ENCODE measurements at places on chromosomes 2 and 18.
A peak's percentile ranks its signal among the peaks of the same experiment; 100 is the strongest.

GRCh38 chr18:11859282-11859830 lies 8.1 kb downstream of the CHMP1B start:
- no peak for DNase-seq

DNA sequence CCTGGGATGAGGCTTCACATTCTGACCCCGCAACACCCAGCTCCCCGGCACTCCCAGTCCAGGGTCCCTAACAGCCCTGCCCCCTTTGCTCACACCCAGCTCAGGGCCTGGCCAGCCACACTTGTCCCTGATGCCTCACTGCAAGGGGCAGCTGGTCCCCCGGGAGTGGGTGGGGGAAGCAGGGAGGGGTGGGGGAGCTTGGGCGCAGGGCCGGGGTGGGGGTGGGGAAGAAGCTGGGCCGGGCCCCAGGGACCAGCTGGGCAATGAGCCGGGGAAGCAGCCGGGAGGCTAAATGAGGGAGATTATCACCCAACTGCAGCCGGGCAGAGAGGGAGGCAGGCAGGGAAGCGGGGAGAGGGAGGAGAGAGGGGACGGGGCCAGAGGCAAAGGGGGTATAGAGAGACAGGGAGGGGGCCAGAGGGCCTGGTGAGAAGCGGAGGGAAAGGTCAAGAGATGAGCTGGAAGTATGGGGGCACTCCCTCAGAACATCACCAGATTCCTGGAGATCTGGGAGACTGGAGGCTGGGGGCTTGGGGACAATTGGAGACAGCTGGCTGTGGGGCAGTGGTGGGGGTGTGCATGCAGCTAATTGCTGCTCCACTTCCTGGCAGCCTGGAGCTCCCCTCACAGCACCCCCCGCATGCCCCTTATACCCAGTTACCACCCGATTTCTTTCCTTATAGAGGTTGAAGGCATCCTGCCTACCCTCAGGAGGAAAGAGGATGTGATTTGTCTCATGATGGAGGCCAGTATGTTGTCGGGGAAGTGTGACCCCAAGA lies 2.5 kb upstream of the ASIC4 start:
- DNase-seq: no peak

- DNase-seq: no peak
Observed at GRCh38 chr2:221120643-221121042, 451.5 kb downstream of the EPHA4 start.

- no peak for DNase-seq
Observed at GRCh38 chr2:129015397-129016285, 697.0 kb upstream of the HS6ST1 start.

DNA sequence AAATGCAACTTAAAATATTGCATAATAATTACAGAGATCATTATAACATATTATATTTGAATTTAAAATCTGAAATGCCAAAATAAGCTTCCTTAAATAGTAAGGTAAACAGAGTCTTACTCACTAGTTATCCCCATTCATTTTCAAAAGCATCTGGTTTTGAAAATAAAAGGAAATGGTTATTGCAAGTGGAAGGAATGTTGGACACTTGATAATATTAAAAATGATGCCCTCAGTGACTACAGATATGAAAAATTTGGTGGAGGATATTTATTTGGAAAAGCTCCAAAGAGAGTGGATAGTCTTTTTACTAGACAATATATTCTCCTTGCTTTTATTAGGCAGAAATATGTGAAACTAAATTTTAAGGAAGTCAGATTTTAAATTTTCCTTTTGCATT lies 39.7 kb downstream of the CDH19 start:
- no peak for DNase-seq

GRCh38 chr2:155308367-155309009 lies 610.0 kb downstream of the KCNJ3 start:
- no peak for DNase-seq

GRCh38 chr18:12336887-12337286 lies 28.8 kb downstream of the TUBB6 start:
- no peak for DNase-seq

DNA sequence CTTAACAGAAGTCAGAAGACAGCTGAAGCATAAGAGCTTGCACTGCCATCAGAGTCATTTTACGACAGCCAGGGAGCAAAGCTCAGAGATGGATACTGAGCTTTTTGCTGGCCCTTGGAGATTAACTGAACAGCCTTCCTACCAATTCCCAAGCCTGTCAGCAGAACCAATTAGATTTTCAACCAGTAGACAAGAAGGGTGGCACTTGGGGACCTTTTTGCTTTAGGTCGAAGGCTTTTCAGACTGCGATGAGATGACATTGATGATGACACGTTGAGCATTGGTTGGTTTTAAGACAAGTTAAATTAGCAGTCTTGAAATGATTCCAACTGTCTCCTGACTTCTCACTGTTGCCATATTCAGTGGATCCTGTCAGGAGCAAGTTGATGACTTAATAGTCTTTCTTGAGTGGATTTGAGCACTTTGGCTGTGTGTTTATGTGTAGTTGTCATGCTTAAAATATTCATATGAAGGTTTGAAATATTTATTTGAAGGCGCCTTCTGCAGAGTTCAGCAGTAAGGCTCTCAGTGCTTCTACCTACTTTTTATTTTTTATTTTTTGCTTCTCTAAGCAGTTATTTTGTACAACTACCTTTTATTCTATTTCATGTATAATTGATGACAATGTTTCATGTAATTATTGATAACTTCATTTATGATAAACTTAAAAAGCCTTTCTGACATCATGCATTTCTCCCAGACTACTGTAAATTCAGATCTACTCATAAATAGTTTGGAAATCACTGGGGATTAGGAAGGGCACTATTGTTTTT lies 256.7 kb downstream of the CAMKMT start:
- DNase-seq: no peak

DNA sequence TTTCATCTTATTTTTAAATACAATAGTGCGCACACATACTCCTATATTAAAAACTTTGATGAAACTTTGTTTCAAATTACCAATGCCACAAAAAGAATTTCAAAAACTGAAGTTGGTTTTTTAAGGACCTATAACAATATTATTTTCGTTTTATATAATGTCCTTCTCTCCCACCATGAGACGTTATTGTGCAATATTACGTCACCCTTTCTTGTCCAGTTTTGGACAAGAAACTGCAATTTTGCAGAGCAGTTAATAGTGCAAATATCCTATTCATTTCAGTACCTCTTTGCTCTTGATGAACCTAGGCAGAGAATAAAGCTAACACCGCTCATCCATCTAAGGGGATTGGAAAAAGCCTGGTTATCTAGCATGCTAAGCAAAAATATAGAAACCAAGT lies 9.7 kb upstream of the ZNF516 start:
- DNase-seq: no peak

DNA sequence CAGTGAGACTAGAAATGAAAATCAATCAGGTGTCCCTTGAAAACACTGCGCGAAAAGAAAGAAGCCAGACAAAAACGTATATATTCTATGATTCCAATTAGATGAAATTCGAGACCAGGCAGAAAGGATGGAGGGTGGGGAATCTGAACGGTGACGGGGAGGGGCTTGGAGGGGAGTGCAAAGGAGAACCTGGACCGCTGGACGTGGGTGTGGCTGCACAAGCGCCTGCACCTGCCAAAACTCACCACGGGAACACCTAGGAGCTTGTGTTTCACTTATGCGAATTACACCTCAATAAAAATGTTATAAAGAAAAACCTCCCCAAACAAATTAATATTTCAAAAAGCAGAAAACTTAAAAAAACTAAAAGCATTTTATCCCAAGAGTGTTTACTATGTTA lies 21.9 kb downstream of the THAP4 start:
- no peak for DNase-seq

DNA sequence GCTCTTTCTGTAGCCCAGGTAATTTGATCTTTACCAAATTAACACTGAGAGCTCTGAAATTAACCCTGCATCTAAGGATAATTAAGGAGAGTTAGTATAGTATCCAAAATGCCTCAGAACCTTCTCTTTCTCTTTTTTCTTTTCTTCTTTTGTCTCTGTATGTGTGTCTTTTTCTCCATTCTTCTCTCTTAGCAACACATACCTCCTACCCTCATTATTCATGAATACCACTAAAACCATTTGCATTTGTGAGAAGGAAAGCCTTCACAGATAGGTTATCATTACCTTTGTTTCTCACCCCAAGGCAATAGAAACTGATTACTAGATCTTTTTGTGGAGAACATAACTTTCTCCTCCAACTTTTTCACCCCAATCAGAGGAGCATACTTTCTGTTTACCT lies 376.5 kb upstream of the NXPH2 start:
- no peak for DNase-seq

DNA sequence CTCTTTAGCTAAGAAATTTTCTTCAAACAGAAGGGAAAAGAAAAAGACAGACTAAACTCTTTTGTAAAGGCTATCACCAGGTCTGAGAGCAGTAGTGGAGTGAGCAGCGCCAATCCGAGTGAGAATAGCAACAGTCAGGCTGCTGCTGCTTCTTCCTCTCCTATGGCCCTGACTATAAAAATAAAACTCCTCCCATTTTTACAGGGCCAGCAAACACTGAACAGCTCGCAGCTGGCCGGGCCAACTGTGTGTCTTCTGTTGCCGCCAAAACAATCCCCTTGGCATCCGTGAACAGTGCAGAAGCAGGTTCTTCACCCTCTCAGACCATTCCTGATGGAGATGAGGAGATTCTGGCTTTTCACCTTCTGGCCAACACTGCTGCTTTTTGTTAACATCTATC lies 124.5 kb downstream of the CNTNAP5 start:
- no peak for DNase-seq

GRCh38 chr2:121185571-121186074 lies 99.4 kb downstream of the TFCP2L1 start:
- DNase-seq: no peak

GRCh38 chr2:64380853-64381527 lies 73.0 kb upstream of the LGALSL start:
- DNase-seq: no peak

DNA sequence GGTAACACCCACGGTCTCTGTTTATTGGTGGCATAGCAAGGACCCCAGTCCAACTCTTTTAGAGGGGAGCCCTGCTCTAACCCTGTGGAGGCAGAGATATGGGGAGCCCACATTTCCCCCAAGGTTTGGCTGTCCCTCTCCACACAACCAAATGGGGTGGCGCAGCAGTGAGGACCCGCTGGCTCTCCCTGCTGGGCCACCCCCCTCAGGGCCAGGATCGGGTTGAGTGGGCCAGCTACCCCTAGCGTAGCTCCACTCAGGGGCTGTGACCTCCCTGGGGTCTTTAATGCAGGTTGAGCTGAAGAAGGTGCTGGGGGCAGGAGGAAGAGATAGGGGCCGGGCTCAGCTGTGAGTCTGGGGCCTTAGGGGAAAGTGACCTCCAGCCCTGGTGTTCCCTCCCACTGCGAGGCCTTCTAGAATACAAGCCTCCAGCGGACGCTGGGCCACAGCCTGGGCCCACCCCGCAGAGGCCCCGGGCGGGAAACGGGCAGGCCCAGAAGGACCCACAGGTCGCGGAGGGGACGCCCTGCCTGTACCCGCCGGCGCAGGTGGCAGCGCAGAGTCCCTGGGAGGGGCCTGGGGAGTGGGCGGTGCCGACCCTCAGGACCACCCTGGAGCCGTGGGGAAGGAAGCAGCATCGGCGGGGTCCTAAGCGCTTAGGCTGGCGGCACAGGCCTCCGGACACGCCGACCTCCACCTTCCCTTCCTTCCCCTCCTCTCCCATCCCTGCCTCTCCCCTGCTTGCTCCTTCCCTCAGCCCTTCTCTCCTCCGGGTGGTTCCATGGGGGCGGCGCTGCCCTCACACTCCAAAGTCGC lies 9.6 kb downstream of the CROCC2 start:
- no peak for DNase-seq

- no peak for DNase-seq
Observed at GRCh38 chr2:176099728-176100546, at the start of gene HOXD12. Gene HOXD12, plus strand, starts transcription at chr2:176099795. Its CDS starts 7 bp downstream, at chr2:176099802.

- DNase-seq: no peak
Observed at GRCh38 chr2:152223977-152224376, 48.4 kb upstream of the STAM2 start.

DNA sequence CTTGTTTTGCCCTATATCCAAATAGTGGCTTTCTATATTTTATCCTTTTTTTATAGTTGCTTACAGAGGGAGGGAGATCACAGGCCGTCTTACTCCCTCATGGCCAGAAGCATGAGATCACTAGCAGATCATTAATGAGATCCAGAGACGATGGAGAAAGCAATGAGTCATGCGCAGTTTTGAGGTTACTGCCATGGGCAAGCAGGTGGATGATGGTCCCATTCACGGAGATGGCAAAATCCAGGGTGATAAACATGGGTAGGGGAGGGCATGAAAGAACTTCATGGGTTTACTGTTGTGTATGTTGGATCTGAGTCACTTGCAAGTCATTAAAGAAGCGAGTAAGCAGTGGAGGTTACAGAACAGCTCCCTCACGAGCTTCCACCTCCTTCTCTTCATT lies 60.4 kb downstream of the C18orf63 start:
- no peak for DNase-seq

DNA sequence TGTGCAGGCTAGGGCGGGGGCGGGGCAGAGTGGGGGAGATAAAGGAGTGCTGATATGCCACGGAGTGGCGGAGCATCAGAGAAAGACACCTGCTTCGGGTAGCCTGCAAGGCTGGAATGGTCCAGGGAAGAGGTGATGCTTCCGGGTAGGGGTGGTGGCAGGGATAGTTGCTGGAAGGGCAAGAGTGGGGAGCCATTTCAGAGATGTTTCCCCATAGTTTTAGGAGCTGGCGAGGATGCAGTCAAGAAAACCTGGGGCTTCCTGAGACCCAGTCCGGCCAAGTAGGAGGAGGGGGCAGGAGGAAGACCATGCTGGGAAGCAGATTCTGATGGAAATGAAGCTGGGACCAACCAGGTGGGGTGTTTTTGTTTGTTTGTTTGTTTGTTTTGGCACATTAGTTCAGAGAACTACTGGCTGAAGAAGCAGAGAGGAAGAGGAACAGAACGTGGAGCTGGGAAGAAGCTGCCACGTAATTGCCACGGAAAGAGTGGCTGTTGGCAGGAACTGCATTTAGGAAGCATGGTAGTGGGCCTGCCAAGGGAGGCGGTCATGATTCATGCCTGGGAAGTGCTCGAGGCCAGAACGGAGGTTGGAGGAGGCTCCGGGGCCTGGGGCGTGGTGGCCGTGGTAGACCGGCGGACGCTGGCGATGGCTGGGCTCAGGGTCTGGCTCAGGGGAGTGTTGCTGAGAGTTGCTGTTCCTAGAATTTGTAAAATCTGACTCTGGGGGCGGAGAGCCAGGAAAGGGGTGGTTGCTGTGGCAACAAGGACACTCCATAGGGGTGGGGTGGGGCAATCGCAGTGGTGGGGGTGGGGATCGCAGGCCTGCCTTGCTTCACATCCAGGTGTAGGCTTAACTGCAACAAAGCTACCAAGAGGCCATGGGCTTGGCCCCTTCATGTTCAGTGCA lies 8.6 kb upstream of the INPP5D start:
- DNase-seq: no peak

GRCh38 chr2:15867194-15868171 lies 72.9 kb upstream of the MYCN start:
- DNase-seq: no peak

- DNase-seq: peak; percentile 34
Observed at GRCh38 chr2:36800381-36800780, 103.9 kb downstream of the VIT start.

DNA sequence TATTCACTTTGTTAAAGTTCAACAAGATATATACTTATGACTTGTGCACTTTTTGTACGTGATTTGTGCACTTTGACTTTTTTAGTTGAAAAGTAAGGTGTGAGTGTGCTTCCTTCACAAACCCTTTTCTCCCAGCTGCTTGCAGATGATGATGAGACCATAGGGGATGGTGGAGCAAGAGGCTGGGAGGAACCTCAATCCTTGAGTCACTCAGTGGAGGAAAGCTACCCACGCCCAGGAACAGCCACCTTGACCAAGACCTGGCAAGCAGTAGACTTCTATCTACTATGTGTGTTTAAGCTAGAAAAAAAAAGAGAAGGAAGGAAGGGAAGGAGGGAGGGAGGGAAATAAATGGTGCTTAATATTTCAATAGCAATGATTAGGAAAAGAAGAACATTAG lies 25.2 kb upstream of the TAF1B start:
- no peak for DNase-seq

- DNase-seq: no peak
Observed at GRCh38 chr18:58168993-58169392, 125.0 kb downstream of the NEDD4L start.

Data from stimulated activated CD8-positive, alpha-beta memory T cell treated with anti-CD3 and anti-CD28 coated beads, Interleukin-7, amount 100 ng/mL, for 48 hours (primary cell).